ENCODE measurements at places on chromosomes 7 and 10. TPM values are rescaled to one million over a fixed set of nuclear protein-coding genes. Genes with fewer than 3 reads are reported as not detected.

The KIF20B gene
- 2.9 TPM for total RNA-seq

The SERPINE1 gene
- total RNA-seq = 21.3 TPM

The FAM24B gene
- total RNA-seq = 4.2 TPM

The SEMA3A gene
- total RNA-seq = 59.6 TPM

The SFMBT2 gene
- 4.3 TPM for total RNA-seq

The HOXA6 gene
- total RNA-seq = 4.6 TPM

The NRCAM gene
- total RNA-seq = 3.9 TPM

The FRAT1 gene
- 4.1 TPM for total RNA-seq

The TRIM74 gene
- not detected for total RNA-seq

The MRLN gene
- total RNA-seq = not detected

The UPK3B gene
- total RNA-seq = 0.27 TPM

All from sigmoid colon (tissue), 7 donors.